ENCODE measurements at places on chromosomes 2 and 18.

DNA sequence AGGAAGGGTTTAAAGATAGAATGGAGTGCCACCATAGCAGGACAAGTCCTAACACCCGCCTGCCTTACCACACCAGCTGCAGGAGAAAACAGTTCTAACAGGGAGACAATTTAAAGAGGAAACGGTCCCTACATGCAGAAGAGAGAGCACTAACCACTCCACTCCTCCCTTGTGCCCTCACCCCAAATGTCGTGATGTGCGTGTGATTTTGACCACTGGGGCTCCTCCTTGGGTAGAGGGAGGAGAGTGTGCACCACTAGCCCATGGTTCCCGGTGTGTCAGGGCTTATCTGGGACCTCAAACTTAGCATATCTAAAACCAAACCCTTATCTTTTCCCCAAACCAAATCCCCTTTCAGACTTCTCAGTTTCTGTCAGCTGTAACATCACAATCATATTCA lies 105.5 kb upstream of the CCDC68 start:
- no peak for DNase-seq

GRCh38 chr2:42493468-42494354 lies at the start of gene KCNG3:
Gene KCNG3 (minus strand): TSS chr2:42493982. CDS start chr2:42493501, 481 bp downstream.
- DNase-seq, result peak; percentile 26

- DNase-seq, result no peak
These were observed 255.3 kb downstream of the THSD7B start for GRCh38 chr2:137020452-137021196.

DNA sequence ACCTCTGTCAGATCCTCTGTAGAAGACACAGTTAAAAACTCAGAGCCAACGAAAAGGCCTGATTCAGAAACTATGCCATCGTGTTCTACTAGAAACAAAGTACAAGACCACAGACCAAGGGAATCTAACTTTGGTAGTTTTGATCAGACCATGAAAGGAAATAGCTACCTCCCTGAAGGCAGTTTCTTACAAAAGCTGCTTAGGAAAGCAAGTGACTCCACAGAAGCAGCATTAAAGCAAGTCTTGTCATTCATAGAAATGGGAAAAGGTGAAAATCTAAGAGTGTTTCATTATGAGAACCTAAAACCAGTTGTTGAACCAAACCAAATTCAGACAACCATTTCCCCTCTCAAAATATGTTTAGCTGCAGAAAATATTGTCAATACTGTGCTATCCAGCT lies 58.2 kb downstream of the FSIP2 start:
- no peak for DNase-seq

DNA sequence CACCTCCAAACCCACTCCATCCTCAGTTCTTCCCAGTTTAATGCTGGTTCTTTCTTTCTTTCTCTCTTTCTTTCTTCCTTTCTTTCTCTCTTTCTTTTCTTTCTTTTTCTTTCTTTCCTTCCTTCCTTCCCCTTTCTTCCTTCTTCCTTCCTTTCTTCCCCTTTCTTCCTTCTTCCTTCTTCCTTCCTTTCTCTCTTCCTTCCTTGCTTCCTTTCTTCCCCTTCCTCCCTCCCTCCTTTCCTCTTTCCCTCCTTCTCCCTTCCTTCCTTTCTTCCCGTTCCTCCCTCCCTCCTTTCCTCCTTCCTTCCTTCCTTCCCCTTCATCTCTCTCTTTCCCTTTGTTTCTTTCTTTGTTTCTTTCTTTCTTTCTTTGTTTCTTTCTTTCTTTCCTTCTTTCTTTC lies 50.9 kb downstream of the PDCL3 start:
- no peak for DNase-seq

DNA sequence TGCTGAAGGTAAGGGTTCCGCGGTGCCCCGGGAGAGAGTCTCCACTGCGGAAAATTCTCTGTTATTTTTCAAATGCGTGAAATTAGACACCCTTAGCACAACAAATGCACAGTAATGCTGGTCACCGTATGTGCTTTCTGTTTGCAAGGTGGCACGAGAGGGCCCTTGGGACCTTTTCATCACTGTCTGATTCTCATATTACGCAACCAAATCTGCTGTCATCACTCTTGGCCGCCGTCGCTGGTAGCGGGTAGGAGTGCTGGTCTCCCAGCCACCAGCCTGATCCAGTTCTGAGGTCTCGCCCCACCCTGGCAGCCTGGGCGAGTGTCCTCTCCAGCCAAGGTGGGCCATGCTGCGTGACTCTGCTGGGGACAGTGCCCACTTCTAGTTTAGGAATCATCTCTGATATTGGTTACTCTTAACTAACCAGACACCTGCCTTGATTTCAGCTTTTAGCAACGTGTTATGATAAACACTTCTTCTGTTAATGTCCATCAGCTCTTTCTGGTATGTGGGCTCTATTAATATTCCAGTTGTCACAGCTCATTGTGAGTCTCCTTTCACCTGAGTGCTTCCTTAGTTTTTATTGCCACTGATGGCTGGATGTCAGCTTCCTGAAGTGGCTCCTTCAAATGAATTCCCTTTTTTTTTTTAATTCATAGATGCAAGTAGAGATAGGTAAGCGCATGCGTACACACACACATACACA lies 199.4 kb downstream of the GBX2 start:
- DNase-seq, result no peak

GRCh38 chr18:56891116-56891515 lies 240.0 kb downstream of the WDR7 start:
- no peak for DNase-seq

- no peak for DNase-seq
These were observed 11.1 kb upstream of the CABYR start for GRCh38 chr18:24127735-24128134.

DNA sequence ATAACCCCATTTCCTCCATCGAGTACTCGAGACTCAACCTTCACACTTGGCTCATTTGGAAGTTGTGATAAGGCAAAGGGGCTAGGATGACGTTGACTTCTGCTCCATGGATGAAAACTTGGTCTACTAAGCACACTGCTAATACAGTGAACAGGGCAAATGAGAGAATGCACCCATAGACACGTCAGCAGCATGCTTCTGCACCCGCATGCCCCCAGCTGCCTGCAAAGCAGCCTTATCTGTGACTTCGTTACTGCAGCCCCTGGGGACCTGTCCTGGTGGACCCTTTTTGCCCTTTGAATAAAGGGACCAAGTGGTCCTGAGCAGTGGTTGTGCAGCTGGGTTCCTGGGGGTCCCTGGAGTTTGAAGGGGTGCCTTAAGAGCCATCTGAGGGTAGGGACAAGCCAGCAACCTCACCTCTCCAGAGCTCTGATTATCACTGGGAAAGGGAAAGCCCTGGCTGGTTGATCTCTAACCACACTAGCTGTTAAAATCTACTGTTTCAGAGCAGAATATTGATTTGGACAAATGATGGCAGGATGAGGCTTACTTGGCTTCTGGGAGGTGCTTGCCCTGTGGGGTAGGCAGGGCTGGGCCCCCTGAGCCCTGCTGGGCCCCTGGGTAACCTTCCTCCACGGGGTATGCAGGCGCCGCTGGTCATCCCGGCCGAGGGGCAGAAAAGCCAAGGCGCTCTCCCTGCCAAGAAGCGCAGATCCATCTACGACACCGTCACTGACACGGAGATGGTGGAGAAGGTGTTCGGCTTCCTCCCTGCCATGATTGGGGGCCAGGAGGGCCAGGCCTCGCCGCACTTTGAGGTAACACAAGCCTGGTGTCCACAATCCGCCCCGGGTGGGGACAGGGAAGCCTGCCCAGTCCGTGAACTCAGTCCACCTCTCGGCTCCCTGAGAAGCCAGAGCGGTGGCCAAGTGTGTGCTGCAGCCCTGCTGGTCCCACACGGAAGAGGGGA lies 37.6 kb upstream of the GPR17 start:
- no peak for DNase-seq

DNA sequence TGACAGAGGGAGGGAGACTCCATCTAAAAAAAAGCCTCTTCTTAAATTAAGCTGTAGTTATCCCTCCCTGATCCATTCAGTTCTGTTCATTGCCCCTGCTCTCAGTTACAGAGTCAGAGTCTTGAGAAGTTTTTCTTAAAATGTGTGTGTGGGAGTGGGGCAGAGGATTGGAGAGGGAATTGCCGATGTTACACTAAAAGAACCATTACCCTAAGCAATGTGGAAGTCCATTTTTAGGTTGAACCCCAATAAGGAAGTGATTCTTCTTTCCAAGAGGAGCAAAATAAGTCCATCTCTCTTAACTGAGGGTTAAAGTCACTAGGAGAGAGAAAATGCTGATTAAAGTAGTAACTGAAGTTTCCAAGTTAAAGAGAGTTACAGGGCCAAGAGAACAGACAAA lies 21.2 kb upstream of the THOC1 start:
- DNase-seq, result no peak

GRCh38 chr2:174612970-174613369 lies 15.4 kb upstream of the WIPF1 start:
- DNase-seq, result no peak

- no peak for DNase-seq
These were observed 10.7 kb upstream of the IAH1 start for GRCh38 chr2:9463698-9464034.

DNA sequence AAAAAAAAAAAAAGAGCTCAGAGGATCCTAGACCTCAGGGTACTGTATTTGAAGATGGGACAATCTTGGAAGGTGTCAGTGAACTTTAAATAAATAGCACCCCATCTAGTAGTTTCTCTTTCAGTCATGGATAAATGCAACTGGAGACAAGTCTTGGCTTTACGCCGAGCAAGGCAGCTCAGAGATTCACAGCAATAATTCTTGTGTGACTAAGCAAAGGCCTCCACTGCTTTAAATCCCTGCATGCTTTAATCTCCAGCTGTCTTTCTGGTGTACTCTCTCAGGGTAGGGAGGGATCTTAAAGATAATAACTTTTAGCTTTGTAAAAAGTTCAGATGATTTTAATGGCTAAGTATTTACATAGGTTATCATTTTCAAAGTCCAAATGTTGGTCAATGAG lies 36.3 kb downstream of the NRXN1 start:
- no peak for DNase-seq

DNA sequence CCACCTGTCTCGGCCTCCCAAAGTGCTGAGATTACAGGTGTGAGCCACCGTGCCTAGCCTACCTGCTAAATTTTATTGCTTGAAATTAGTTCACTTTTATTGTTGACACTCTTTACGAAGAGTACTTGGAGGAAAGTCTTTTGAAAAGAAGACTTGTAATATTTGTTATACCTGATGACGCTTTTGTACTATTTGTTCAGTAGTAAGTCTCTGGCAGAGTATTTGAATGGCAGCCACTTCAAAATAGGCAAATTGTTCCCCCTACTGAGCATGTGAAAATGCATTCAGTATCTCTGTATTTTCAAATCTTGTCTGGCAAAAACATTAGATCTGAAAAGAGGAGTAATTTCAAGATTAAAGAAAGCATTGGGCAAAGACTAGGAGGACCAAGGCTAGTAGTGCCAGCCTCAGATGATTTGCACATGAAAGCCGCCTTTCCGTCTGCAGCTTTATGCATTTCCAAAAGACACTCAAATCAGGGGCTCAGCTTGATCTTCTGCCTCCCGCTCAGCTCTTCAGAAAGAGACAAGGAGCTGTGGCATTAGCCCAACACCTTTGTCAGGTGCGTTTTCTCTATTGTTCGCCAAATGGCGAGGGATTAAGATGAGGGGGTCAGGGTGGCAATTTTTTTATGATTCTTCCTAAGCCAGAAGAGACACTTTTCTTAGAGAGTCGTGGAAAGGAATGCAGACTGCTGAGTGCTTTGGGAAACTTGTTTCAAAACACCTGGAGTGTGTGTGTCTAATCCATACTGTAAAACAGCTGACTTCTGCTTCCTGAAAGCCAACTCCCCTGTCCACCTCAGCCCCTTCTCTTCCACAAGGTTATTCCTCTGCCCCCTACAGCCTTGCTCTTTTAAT lies 18.8 kb upstream of the FOXI3 start:
- no peak for DNase-seq

- no peak for DNase-seq
These were observed 22.7 kb upstream of the CASP8 start for GRCh38 chr2:201237486-201238123.

GRCh38 chr18:22830511-22830910 lies 102.6 kb upstream of the RBBP8 start:
- DNase-seq, result no peak
